CD4-positive, alpha-beta T cell (primary cell): ENCODE measurements at places on chromosomes 7 and 10.

DNA sequence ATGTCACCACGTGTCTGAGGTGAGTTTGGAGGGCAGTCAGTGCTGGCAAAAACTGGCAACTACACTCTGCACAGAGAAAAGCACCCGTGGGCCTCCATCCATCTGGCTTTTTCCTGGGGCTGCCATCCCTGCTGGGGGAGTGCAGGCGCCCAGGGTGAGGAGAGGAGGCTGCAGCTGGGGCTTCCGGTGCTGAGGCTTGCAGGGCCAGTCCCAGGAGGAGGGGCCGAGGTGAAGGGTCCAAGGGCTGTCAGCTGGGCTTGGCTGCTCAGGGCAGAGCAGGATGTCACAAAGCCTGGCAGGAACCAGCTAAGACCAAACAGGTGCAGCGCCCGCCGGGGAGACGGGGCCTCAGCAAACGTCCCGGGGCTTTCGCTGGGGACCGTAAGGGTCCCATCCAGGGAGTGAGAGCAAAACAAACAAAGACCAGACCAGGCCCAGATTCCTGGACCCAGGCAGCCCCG lies 77.2 kb downstream of the CFAP46 start:
- peak; percentile 22 for DNase-seq

- no peak for DNase-seq
Observed at GRCh38 chr7:43018446-43018845, 86.3 kb downstream of the MRPL32 start.

DNA sequence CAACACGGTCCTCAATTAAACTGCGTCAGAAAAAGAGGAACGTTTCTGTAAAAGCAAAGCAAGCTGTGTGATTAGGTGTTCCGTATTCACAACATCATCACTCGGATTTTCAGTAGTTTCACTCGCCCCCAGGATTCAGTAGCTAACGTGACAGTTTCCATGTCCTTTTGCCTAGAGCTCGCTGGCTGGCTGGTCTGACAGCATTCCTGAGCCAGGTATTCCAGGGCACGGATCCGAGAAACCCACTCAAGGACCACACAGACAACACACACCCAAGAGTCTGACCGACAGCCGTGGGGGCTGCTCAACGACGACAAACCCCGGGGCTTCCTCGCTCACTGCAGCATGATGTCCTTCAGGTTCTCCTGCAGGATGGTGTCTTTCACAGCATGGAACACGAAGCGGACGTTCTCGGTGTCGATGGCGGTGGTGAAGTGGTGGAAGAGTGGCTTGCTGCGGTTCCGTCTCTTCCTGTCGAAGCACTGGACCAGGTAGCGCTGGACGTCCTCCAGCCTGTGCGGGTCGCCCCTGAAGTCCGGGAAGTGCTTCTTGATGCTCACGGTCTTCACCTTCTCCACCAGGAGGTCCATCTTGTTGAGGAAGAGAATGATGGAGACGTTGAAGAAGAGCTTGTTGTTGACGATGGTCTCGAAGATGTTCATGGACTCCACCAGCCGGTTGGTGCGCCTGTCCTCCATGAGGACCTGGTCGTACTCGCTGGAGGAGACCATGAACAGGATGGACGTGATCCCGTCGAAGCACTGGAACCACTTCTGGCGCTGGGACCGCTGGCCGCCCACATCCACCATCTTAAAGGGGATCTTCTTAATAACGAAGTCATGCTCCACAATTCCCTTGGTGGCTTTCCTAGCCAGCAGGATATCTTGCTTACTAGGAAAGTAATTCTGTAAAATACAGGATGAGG lies 43.1 kb downstream of the AMZ1 start:
- no peak for DNase-seq

- peak; percentile 11 for DNase-seq
Observed at GRCh38 chr10:60732198-60732806, 46.0 kb upstream of the CDK1 start.

DNA sequence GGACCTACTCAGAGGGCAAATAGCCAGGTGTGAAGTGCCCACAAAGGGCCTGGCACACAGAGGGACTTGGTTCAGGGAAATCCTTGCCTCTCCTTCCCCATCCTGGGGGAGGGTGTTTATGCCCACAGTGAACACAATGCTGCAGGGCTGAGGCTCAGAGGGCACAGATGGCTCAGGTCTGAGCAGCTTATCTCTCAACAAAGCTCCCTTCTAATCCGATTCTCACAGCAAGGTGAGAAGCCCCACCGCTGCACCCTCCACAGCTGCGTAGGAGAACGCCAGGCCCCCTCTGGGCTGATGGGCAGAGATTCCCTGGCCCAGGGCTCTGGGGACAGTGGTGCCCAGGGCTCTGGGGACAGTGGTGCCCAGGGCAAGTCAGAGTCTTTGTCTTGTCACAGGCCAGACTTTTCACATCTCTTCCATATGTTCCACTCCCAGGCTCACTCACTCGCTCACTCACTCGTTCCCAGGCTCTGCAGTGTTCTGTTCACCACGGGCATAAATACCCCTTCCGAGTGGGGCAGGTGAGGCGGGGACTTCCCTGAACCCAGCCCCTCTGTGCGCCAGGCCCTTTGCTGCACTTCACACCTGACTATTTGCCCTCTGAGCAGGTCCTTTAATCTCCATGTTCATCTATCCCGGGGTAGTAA lies 8.7 kb upstream of the CDHR1 start:
- no peak for DNase-seq

DNA sequence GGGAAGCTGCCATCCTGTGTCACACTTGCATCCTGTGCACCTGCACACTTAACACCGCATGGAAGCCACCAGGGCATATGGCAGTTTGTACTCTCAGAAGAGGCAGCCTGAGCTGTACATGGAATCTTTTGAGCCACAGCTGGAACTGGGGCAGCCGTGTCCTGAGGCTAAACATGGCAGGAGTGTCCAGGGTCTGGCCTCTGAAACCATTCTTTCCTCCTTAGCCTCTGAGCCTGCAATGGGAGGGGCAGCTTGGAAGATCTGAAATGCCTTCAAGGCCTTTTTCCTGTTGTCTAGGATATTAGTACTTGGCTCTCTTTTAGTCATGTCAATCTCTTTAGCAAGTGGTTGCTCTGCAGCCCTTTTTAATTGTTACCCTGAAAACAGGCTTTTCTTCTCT lies 16.4 kb downstream of the PLCE1 start:
- no peak for DNase-seq

GRCh38 chr7:34133356-34133982 lies 228.1 kb downstream of the BMPER start:
- no peak for DNase-seq

DNA sequence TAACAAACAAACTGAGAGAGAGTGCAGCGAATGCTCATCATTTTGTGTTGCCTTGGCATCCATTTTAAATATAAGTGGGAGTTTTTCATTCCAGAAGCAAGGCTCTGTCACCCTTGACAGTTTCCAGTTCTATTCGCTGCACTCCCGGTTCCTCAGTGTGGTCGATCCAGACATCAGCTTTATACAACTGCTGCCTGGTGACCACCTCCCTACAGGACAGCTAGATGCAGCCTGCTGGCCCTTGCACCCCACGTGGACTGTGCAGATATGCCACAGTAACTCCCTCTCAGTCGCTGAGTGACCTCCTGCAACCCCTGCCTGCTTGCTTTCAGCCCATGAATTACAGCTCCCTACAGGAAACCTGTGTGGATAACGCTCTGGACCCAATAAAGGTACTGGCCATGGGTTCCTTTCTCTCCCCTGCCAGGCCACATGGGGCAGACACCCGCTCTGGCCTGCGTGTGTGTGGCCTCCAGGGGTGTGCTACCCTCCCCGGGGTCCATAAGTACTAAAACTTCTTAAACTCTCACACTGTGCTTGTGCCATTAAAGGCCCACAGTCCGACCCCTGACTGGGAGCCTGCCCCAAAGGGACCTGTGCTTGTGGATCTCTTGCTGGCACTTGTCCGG lies 23.6 kb downstream of the BEND7 start:
- no peak for DNase-seq

GRCh38 chr7:121530227-121531174 lies 134.4 kb upstream of the FAM3C start:
- DNase-seq: peak; percentile 6

GRCh38 chr7:139683137-139683921 lies 94.5 kb downstream of the HIPK2 start:
- DNase-seq: no peak

DNA sequence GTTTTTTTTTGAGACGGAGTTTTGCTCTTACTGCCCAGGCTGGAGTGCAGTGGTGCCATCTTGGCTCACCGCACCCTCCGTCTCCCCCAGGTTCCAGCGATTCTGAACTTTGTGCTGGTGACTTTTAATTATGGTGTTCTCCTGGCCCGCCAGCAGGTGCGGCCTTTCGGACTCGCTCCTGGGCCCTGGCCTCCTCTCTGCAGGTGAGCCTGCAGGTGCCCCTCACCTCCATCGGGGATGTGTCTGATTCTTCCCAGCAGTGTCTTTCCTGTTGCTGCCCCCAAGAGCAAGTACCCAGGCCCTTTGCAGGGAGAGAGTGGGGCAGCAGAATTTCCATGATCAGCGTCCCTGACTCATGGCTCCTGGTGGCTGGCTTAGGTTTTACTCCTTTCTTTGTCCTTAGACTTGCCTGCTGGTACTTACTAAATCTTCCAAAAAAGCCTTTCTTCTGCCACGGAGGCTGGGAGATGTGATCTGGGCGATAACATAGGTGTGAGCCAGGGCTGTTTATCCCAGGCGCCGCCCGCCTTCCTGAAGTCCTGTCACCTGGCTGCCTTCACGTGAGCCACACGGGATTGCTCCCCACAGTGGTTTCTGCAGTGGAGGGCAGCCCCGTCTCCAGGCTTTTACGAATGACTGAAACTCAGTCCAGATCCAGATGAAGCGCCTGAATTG lies 10.7 kb downstream of the WIPI2 start:
- DNase-seq: no peak

DNA sequence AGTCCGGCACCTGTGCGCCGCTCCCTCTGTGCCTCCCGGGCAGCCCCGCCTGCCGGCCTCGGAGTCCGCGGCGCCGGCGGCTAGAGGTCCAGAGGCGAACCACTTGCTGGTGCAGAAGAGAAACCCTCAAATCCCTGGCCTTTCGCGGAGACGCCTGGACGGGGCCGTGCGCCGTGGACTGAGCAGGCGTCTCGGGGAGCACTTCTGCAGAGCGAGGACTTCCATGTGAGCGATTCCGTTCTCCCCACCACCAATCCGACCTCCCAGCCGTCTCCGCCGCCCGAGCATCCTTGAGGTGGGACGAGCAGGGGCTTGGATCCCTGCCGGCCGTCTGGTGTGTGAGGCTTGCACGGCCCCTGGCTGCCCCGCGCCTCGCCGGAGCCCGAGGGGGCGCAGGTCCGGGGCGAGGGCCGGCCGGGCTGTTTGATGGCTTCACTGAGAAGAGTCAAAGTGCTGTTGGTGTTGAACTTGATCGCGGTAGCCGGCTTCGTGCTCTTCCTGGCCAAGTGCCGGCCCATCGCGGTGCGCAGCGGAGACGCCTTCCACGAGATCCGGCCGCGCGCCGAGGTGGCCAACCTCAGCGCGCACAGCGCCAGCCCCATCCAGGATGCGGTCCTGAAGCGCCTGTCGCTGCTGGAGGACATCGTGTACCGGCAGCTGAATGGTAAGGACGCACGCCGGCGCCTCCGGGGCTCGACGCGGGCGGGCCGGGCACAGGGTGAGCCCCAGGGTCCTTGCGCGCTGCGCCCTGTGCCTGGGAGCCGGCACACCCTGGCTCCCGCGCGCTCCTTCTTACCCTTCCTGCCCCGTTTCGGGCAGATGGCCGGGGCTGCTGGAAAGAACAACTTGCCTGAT lies 660 bp downstream of the GALNT17 start:
- no peak for DNase-seq

DNA sequence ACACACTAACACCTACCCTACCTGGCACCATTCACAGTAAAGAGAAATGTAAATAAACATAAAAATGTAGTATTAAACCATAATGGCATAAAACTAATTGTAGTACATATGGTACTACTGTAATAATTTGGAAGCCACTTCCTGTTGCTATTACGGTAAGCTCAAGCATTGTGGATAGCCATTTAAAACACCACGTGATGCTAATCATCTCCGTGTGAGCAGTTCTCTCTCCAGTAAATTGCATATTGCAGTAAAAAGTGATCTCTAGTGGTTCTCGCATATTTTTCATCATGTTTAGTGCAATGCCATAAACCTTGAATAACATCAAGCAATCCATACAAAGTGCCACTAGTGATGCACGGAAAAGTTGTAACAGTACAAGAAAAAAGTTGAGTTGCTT lies 75.4 kb downstream of the CFTR start:
- no peak for DNase-seq
